ENCODE measurements at places on chromosomes 2 and 18. TPM values are rescaled to one million over a fixed set of nuclear protein-coding genes. Genes with fewer than 3 reads are reported as not detected.

DTYMK gene
- 24.2 TPM for total RNA-seq

CENPO gene
- 10.9 TPM for total RNA-seq

SCN3A gene
- 40.8 TPM for total RNA-seq

NMUR1 gene
- total RNA-seq: 2.1 TPM

EHBP1 gene
- total RNA-seq: 147 TPM

FSIP2 gene
- total RNA-seq: 5.5 TPM

FSHR gene
- total RNA-seq: not detected

RPL37A gene
- total RNA-seq: 529 TPM

C18orf54 gene
- total RNA-seq: 11.0 TPM

MOGAT1 gene
- total RNA-seq: not detected

MTIF2 gene
- total RNA-seq: 22.8 TPM

REEP1 gene
- total RNA-seq: 34.9 TPM

DSC3 gene
- 18.1 TPM for total RNA-seq

CAD gene
- total RNA-seq: 34.4 TPM

CRYBA2 gene
- total RNA-seq: 1,526 TPM

SLC23A3 gene
- 1.3 TPM for total RNA-seq

ADRA2B gene
- 1.9 TPM for total RNA-seq

TMEM37 gene
- 5.1 TPM for total RNA-seq

TMEM163 gene
- total RNA-seq: 4.7 TPM

CCDC93 gene
- total RNA-seq: 51.2 TPM

DSG2 gene
- total RNA-seq: 18.5 TPM

PTMA gene
- 734 TPM for total RNA-seq

PHLPP1 gene
- 51.0 TPM for total RNA-seq

CNNM4 gene
- 26.2 TPM for total RNA-seq

Data from camera-type eye (tissue), 1 donor.